T-helper 17 cell (primary cell): ENCODE measurements at places on chromosomes 2 and 18.

DNA sequence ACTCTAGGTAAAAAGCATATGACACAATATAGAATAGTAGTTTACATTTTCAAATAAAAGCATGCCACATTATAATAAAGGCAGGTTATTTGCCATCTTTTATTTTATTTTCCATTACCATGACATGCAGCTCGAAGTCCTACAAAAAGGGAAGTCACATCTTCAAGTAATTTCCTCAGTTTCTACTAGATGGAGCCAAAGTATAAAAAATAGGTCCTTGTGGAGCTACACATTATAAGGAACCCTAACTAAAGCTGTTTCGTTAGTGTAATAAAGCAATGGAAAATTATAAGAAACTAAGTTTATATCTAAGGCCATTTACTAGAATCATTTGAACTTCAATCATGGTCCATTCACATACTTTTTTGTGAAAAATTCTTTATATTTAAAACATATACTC lies 674.5 kb downstream of the KCNJ3 start:
- no peak for DNase-seq

DNA sequence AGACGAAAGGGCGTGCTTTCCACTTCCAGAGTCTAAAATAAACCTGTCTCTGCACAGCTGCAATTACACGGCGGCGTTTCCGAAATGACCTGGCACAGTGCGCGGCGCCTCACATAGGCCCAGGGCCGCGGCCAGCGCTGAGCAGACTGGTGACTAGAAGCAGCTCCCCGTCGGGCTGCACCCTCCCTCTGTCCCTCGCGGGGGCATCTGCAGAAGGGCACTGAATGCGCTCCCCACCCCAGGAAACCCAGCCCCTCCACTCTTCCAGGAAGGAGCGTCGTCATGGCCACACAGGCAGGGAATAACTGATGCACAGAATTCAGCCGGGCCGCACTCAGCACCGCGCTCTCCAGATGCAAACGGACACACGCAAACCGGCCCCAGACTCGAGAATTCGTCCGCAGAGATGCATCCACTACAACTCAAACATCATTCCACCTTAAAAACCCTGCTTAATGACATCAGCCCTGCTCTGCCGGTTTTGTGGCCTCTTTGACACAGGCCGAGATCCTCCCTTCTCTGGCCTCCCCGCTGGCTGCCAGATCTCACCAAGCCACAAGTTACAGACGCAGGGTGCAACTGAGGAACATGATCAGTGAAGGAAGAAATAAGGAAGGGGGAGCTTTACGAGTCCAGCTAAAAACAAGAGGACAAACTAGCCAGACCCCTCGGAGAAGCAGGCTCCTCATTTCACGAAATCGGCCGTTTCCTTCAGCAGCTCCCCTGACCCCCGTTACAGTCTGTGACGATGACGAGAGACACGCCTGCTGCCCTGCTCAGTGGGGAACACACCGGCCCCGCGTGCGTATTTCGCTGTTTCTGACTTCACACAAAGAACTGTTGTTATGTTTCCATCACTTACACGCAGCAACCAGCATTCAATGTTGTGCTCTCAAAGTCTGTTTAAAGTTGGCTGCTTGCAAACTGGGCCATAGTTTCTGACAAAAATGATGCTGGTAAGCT lies 40.2 kb downstream of the MBP start:
- no peak for DNase-seq

DNA sequence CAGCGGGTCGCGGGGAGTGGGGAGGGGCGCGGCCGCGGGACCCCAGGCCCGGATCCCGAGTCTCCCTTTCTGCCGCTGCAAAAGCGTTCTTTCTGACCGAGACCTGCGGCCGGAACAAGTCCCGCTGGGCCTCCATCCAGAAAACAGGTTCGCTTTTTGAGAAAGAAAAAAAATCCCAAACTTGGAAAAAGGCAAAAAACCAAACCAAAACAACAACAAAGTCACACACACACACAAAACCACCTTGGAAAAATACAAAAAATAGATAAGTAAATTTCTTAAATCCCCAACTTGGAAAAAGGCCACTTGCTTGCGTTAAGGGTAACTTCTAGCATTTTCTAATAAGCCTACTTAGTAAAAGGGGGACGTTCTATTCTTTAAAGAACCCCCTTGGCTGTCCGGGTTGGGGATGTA lies 250 bp upstream of the CHST10 start:
- DNase-seq, result no peak

- DNase-seq, result no peak
These were observed 633 bp downstream of the KIAA1328 start for GRCh38 chr18:36829362-36830157.

GRCh38 chr18:62523631-62524439 lies 1.0 kb downstream of the ZCCHC2 start:
- peak; percentile 42 for DNase-seq

DNA sequence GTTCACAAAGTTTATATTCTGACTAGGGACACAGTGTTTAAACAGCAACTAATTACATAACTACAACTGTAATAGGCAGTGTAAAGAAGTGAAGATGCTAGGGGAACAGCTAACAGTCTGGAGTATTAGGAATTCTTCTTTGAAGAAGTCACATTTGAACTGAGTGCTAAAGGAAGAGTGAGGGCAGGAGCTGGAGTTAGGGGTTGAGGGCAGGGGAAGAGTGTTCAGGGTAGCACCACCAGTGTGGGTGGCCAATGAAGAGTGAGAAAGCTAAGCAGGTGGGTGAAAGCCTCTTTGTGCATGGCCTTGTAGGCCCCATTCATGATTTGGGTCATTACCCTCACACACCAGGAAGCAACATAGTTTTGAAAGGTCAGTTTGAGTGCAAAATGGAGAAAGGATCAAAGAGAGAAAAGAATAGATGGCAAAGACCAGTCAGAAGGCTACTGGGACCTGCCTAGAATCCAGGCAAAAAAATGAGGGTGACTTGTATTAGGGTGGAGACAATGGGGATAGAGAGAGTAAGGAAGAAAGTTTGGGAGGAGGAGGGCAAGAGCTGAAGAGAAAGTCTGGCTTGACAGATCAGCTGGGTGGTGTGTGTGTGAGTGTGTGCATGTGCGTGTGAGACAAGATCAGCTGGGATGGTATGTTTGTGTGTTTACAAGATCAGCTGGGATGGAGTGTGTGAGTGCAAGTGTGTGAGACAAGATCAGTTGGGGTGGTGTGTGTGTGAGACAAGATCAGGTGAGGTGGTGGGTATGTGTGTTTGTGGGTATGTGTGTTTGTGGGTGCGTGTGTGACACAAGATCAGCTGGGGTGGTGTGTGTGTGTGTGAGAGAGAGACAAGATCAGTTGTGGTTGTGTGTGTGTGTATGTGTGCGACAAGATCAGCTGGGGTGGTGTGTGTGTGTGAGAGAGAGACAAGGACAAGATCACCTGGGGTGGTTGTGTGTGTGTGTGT lies 43.6 kb upstream of the AGPS start:
- no peak for DNase-seq

- no peak for DNase-seq
These were observed 5.8 kb upstream of the ARL5A start for GRCh38 chr2:151833984-151834383.

- no peak for DNase-seq
These were observed 202.1 kb upstream of the UBE2E3 start for GRCh38 chr2:180778291-180778690.

DNA sequence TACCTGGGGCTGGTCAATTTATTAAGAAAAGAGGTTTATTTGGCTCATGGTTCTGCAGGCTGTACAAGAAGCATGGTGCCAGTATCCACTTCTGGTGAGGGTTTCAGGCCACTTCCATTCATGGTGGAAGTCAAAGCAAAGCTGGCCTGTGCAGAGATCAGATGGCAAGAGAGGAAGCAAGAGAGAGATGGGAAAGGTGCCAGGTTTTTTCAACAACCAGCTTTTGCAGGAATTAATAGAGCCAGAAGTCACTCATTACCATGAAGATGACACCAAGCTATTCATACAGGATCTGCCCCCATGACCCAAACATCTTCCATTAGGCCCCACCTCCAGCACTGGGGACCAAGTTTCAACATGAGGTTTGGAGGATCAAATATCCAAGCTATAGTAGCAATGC lies 56.8 kb upstream of the ST3GAL5 start:
- DNase-seq, result no peak

DNA sequence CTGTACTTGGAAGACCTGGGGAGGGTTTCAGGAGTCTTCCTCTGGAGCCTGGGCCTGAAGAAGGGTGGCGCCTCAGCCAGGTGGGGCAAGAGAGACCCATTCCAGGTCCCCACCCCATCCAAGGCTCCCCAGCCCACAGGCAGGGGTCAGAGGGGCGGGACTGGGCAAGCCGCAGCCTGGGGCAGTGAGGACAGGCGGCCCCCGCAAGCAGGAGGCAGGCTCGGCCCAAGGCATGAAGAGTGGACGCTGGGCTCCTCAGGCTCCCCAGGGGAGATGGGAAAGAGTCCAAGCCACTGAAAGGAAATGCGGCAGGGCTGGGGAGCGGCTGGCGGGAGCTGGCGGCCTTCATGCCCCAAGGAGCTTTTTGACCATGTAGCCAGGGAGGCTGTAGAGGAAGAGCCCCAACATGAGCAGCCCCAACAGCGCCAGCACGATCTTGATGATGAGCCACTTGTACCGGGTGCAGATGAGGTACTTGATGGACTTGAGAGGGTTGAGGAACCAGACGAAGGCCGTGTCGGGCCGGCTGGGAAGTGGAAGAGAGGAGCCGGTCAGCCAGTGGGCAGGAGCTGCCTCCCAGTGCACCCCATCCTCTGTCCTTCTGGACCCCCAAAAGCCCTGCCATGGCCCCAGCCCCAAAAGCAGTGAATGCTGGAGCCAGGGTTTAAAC lies 20.1 kb downstream of the OTOF start:
- no peak for DNase-seq

DNA sequence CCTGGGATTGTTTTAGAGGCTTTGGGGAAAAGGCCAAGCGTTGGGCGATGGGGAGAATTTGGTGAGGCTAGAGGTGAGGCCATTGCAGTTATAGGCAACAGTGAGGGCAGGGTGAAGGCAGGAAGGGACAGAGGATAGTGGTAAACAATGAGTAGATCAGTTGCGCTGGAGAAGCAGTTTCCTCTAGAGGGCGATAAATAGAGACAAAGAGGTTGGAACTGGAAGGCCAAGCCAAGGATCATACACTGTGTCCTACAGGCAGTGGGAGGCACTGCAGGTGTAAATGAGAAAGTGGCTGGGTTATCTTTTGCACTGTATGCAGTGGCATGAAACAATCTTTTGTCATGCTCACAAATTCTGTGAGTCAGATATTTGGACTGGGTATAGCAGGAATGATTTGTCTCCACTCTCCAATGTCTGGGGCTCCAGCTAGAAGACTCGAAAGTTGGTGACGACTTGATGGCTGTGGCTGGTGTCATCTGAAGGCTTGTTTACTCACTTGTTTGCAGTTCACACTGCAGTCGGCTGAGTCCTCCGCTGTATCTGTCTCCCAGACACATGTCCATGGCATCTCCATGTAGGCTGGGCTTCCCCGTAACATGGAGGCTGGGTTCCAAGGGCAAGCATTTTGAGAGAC lies 82.1 kb downstream of the TNP1 start:
- DNase-seq, result no peak

DNA sequence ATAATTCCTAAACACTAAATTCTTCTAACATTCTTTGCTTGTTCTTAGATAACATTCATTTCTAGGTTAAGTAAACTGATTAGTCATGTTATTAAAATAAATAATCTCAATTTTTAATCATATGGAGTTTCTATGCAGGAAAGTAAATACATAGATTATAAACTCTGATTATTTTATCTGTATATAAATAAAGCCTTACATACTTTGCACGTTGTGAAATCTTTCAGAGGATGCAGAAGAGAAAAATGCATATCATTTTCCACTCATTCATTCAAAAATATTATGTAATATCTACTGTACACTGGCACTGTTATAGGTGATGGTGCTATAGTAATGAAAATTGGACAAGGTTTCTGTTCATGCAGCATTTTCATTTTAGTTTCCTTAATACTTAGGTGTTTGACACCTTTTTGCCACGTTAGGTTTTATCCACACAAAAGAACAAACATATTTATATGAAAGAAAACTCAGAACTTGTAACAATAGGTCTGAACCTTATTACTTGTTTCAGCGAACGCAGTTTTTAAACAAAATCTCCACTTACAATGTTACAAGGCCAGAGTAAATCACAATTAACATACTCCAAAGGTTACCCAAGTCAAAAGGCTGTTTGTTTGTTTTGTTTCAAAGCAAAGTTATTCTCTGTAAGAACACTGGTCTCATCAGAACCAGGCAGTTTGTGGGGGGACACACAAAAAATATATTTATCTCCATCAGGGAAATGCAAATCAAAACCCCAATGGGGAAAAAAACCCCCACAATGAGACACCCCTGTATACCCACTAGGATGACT lies 27.4 kb downstream of the ADAM17 start:
- DNase-seq, result no peak

DNA sequence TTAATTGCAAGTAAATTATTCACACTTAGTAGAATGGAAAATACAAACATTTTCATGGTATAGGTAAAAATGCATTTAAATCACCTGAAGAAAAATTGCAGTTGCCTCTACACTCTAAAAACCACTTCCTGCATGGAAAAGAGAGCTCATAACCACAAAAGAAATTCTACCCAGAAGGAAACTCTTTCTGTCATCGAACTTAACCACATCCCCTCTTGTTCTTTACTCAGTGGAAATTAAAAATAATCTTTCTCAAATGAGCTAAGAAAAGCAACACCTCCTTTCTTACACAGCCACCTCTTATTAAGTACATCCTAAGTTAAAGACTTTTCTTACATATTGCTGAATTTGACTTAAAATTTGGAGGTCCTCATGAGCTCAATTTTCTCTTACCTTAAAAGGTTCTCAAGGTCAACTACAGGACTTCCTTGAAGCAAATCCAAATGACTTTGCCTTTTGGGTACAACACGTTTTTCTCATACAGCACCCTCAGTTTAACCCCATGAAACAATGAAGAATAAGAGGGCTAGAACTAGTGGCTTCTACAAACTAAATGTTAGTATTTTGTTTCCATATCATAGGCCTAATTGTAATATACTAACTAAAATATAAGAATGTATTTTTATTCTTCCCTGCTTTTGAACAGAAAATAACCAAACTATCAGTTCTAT lies 109.1 kb upstream of the CRIM1 start:
- DNase-seq, result no peak

- DNase-seq, result no peak
These were observed 3.6 kb downstream of the INO80D start for GRCh38 chr2:206082298-206082843.

DNA sequence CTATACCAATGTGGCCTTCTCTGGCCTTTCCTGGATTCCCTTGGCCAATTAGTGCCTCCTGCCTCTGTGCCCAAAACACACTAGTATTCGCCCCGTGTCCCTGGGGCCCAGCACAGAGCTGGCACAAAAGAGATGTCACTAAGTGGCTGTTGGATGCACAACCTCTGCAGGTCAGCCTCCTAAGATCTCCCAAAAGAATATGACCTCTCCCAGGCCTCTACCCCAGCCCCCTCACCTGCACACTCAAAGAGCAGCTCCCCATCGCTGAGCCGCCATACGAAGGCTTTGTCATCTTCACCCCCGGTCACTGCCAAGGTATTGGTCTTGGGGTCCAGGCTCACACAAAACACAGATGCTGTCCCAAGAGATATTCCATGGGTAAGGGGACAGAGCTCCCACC lies 2.7 kb downstream of the AAMP start:
- no peak for DNase-seq
